Stimulated activated CD4-positive, alpha-beta T cell treated with anti-CD3 and anti-CD28 coated beads, Interleukin-2, amount 100 ng/mL, for 4 hours (primary cell): ENCODE measurements at places on chromosomes 4 and X.

- DNase-seq = no peak
Observed at GRCh38 chr4:25172961-25173915, 13.0 kb upstream of the SEPSECS start.

DNA sequence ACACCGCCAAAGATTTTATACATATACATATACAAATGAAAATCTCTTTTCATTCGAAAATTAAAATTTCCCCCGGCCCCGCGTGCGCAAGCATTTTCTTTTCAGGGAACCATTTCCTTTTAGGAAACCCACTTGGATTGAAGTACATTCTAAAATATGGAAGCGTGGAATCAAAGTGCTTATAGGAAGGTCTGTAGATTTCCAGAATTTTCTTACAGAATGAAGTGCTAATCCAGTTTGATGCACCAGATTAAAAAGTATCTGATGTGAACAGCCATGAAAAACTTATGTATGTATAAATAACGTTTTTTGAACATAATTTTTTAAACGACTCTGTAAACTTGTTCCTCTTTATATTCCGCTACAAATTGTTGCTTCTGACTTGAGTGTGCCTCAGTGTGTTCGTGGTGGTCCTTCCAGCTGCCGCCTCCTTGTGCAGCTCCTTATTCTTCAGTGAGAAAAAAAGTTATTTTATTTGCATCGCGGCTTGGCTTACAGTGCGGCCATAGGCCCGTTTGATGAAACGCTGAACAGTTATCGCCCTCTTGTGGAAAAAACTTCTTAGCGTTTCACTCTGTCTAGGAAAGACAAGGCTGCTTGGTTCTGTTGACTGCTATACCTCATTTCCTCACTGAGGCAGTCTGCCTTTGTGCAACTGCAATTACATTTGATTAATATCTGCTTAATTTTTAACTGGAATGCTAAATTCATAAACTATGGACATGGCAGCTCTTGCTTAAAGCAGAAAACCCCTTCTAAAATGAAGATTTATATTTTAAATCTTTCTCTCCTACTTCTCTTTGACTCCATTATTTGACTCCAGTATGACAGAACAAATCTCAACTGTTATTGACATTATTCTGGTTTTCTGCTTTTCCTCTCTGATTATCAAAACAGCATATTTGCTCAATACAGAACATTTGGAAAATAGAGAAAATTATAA is 4.7 kb upstream of the NKX6-1 start:
- DNase-seq = no peak

DNA sequence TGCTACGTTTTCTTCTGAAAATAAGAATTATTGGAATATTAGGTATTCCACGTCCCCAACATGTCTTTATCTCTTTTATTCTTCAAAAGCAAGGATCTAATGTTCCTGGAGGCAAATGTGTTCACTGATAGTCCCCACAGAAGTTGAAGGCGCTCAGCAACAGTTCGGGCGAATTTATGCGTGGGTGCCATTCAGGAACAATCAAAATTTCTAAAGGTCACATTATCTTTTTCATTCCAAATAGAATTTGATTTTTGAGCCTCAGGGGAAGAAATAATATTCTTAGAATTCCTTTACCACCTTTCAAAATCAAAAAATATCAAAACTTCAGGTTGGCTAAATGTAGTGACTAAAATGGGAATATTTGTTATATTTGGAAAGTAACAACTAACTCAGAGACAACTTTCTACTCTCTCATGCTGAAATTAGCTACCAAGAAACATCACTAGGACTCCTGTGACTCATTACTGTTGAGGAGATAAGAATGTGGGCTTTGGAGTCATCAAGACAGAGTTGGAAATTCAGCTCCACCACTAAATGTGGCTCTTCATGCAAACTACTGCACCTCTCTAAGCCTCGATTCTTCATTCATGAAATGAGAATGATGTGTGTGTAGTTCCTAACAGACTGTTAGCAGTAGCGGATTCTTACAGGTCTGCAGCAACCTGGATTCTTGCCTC is 72.3 kb upstream of the KIT start:
- no peak for DNase-seq

DNA sequence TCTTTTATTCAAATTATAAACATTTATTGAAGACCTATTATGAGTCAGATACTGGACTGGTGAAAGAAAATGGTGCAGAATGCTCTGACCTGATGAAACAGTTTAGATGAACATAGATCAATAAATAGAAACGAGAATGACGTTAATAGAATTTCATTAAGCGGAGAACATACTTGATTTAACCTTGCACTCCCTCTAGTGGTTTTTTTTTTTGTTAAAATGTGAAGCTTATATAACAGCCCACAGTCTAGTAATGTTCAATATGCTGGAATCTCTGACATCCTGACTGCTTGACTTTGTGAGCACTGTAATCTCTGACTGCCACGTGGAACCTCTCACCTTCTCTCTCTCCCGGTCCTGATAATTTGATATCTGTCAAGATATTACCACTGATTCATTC is 32.3 kb downstream of the HDAC8 start:
- DNase-seq = no peak

- DNase-seq = no peak
Observed at GRCh38 chr4:123109139-123109538, 186.7 kb upstream of the NUDT6 start.

- no peak for DNase-seq
Observed at GRCh38 chrX:113124693-113125092, 284.1 kb upstream of the AMOT start.

GRCh38 chr4:153447175-153447905 is 18.8 kb upstream of the TMEM131L start:
- no peak for DNase-seq

DNA sequence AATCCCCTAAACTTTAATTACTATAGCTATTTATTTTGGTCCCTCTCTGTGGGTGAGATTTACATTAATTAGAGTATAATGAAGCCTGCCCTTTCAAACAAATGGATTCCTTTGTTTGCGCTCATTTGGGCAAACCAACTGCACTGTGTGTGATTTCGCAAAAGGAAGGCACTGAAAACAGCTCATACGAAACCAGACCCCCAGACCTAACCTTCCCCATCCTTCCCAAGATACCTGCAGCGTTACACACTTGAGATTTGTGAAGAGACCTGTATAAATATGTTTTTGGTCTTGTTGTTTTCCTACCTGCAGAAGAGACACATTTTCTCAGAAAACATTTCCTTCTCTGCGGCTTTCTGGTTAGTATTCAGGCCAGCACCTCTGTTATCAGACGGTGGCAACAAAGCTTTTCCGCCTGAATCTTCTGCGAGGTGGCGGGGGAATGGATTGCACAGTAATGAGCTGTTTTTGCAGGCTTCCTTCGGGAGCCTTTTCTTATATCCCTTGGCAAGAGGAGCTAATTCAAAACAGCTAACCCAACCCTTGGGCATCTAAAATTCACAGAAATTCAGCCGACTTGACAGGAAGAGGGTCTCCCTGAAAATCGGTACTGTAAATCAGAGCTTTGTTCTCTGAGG is 47.6 kb downstream of the CBLL2 start:
- DNase-seq = no peak

- DNase-seq = no peak
Observed at GRCh38 chr4:15348695-15349094, 79.1 kb upstream of the C1QTNF7 start.

DNA sequence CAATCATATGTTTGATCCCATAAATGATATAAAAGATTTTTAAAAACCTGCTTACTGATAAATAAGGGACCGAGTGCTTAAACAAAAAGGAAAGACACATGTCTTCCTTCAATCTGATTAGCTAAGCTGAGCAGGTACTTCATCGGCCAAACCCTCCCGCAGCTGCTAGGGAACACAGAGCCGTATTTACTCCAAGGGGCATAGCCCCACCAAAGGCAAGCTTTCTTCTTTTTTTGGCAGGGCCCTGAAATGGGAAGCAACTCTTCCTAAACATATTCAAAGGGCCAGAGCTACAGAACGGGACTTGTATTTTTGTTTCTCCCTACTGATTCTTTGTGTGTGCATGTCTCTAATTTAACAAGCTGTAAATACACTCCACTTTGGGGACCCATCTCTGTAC is 337.3 kb downstream of the NLGN4X start:
- no peak for DNase-seq

DNA sequence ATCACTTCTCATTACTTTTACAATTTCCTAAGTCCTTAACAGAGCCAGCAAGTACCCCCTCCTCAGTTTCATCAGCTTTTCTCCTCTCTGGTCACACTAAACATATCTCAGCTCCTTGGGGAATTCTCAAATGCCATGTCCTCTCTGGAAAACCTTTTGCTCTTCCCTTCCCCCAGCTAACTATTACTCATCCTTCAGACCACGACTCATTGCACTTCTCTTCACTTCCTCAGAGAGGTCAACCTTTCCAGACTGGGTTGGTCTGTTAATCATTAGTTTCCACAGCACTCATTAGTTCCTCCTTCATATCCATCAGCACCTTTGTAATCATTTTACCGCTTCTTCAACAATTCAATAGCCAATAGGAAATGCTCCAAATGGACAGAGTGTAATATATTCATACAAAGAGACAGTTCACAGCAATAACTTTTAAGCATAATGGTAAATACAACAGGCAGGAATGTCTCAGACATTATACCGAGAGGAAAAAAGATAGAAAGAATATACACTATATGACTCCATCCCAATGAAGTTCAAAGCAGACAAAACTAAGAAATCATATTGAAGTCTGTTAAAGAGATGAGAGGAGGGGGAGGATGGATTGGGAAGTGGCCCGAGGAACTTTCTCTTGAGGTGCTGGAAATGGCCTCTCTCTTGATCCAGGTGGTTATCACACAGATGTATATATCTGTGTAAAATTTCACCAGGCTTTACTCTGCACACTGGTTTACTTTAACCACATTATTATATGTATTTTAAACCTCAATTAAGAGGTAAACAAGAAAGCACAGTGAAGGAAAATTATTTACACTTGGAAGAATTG is 39.6 kb downstream of the DDX60L start:
- no peak for DNase-seq

- no peak for DNase-seq
Observed at GRCh38 chr4:98222306-98222705, 38.9 kb upstream of the RAP1GDS1 start.

GRCh38 chrX:124117325-124117724 is 155.8 kb downstream of the STAG2 start:
- no peak for DNase-seq
